Transverse colon (tissue), 4 donors: ENCODE measurements at places on chromosomes 1 and 21.

- no peak for DNase-seq
These were observed 38.0 kb upstream of the COL24A1 start for GRCh38 chr1:86194491-86195034.

- DNase-seq = peak; percentile 85
These were observed 20.6 kb downstream of the RUNX3 start for GRCh38 chr1:24909388-24909898.

- no peak for DNase-seq
These were observed 32.6 kb upstream of the SPOCD1 start for GRCh38 chr1:31848381-31848897.

GRCh38 chr1:53288002-53288789 is 39.7 kb downstream of the LRP8 start:
- DNase-seq = no peak

DNA sequence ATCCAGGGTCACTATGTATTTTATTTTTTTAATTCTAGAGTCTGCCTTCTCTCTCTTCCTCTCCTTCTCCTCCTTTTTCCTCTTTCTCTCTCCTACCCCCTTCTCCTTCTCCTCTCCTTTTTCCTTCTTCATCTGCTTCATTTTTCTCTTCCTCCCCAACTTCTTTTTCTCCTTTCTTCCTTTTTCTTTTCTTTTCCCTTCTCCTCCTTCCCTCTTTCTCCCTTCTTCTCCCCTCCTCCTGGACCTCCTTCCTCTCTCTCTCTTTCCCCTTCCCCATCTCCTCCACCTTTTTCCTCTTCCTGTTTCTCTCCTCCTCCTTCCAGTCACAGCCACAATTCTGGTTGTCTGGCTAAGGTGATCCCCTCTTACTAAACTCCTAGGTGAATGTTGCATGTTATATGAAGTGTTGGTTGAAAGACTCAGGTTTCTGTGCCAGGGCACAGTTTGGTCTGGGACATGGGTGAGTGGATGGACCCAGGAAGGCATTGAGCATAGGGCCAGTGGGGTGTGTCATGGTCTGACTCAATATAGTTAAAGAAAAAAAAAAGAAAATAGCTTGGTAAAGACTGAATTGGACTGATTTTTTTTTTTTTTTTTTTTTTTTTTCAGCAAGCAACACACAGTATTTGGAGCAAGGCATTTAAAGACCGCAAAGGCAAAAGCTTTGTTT is 266.9 kb downstream of the TGFB2 start:
- DNase-seq = no peak

GRCh38 chr1:15742339-15742801 is at the start of gene TMEM82:
TSS of gene TMEM82 (plus strand) at chr1:15742499. CDS start at chr1:15742560, 61 bp downstream.
- peak; percentile 76 for DNase-seq

DNA sequence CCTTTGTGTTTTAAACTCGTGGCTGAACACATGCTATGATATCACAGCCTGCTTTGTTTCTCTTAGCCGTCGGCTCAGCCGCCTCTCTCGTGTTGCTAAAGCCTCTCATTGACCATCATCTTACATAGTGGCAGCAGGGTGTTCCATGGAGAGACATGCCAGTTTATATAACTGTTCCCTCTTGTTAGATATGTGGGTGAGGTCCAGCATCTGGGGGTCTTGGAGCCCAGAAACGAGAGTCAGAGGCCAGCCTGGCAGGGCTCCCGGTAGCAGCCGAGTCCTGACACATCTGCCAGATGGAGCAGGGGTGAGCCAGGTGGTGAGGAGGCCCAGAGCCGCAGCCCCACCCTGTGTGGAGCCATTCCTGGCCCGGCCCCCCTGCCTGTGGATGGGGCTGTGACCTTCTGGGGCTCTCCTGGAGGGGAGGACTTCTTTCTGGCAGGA is 11.9 kb downstream of the PODN start:
- DNase-seq = peak; percentile 8

DNA sequence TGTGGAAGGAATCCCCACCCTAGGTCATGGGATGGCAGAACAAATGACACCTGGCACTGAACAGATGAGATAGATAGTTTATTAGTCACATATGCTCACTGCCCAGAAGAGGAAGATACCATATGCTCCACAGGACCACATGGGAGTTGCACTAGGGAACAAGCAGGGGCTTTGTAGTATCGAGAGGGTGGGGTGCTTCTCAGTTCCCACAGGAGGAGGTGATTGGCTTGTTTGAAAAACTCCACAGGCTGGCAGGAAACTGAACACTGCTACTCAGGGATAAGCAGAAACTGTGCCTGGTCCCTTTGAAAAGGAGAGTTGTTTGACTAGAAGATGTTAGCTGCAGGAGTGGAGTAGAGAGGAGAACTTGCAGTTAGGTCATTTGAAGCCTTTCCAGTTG is 31.9 kb upstream of the RXRG start:
- no peak for DNase-seq

GRCh38 chr1:81125672-81126071 is 675.1 kb upstream of the ADGRL2 start:
- DNase-seq = no peak

- no peak for DNase-seq
These were observed 227.2 kb downstream of the OLFM3 start for GRCh38 chr1:101769520-101769919.

- no peak for DNase-seq
These were observed 30.2 kb downstream of the SNAP47 start for GRCh38 chr1:227765261-227766014.

GRCh38 chr1:7988576-7988975 is 27.1 kb downstream of the PARK7 start:
- no peak for DNase-seq

DNA sequence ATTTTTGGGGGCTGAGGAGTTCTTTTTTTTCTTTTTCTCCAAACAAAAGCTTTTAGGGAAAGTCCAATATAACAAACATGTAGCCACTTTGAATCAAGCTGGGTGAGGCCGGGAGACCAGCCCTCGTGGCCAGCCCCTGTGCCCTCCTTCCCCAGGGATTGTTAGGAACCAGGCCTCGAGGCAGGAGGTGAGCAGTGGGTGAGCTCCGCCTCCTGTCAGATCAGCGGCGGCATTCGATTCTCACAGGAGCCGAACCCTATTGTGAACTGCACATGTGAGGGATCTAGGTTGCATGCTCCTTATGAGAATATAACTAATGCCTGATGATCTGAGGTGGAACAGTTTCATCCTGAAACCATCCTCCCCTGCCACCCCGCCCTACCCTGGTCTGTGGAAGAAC is 41.8 kb upstream of the TTC22 start:
- no peak for DNase-seq
